ENCODE measurements at places on chromosomes 2 and 18.

- DNase-seq = no peak
These were observed 103.0 kb upstream of the STK17B start for GRCh38 chr2:196274387-196274809.

- DNase-seq = no peak
These were observed 68.7 kb upstream of the ACSL3 start for GRCh38 chr2:222792001-222792611.

GRCh38 chr18:61159246-61159645 is 174.0 kb upstream of the CDH20 start:
- no peak for DNase-seq

GRCh38 chr2:134466141-134466540 is 212.3 kb downstream of the MGAT5 start:
- no peak for DNase-seq

GRCh38 chr2:232018181-232018580 is 56.7 kb downstream of the DIS3L2 start:
- no peak for DNase-seq

GRCh38 chr2:96156011-96156820 is 11.0 kb upstream of the DUSP2 start:
- no peak for DNase-seq

DNA sequence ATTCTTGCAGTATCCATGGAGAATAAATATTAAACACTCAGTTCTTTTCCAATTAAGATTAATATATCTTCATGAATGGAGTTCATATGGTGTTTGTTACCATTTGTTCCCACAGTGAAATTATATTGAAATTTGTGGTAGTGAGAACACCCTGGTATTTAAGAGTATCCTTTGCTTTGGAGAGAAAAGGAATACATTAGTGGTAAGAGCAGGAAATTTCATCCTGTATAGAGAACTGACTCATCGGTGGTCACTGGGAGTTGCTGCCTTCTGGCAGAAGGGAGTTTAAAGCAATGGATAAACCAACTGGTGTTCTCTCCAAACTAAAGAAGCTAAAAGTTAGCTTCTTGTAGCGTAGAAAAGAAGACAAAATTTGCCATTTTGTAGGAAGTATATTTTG is 107.3 kb downstream of the MYO1B start:
- DNase-seq = no peak

DNA sequence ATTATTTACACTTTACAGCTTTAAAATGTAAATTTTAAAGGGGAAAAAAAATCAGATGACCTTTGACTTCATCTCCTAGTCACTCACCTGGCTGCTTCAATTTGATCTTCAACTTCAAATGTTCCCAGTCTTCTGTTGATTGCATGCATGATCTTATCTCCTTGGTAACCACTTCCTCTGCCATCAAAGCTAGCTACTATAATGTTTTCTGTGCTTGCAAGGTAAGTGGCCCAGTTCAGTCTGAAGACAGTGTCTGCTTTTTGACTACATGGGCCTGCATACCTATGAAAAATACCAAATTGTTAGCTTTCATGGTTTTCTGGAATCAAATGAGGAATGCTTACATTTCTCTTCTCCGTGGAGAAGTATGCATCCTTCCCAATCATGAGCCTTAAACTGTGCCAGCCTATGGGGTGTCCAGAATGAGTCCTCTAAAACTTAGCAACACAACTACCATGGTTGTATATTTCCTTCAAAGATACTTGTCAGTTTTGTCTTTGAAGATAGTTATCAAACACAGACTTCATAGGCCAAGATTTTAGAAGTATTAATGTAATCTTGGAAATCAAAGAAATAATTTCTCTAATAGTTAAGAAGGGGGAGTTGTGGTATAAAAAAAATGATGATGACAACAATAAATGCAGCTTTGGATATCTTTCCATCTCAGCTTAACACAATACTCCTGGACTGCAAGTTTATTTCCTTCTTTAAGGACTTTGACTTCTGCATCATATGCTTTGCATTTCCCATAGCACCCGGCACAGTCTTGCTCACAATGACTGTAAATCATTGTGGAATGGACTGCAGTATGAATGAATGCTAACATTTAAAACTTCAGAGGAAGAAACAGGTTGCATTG is 62.1 kb downstream of the DPP4 start:
- DNase-seq = no peak

- DNase-seq = no peak
These were observed 4.5 kb downstream of the SEMA4F start for GRCh38 chr2:74658516-74658915.

- peak; percentile 24 for DNase-seq
These were observed 327.7 kb upstream of the ZNF804A start for GRCh38 chr2:184270660-184271059.
